ENCODE measurements at places on chromosomes 5 and 9.
A peak's percentile ranks its signal among the peaks of the same experiment; 100 is the strongest.

GRCh38 chr9:99294850-99295461, 72.9 kb downstream of the SEC61B start:
- DNase-seq = no peak

DNA sequence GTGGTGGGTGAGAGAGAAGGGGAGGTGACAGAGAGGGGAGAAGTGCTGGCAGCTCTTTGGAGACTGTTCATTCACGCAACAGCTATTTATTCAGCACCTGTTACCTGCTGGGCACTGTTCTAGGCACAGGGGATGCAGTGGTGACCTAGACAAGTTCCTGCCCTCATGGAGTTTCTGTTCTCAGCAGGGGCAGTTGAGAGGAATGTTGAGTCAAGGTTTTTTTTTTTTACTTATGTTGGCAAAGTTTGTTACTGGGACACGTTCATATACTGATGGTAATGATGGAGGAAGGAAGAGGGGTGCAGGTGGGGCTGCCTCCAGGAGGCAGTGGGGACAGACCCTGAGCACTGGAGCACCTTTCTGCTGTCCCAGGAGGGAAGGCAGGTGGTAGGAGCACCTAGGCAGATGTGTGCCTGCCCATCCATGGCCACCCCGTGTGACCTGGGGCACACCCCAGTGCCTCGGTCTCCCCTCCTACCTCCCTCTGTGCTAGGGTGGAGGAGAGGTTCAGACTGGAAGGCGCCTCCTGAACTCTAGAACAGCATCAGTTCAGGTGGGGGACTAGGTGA, 49.4 kb upstream of the SLC25A51 start:
- no peak for DNase-seq

- DNase-seq = no peak
Observed at GRCh38 chr9:89811886-89812450, 207.2 kb downstream of the GADD45G start.

GRCh38 chr5:15621094-15621493, 121.1 kb downstream of the FBXL7 start:
- no peak for DNase-seq

DNA sequence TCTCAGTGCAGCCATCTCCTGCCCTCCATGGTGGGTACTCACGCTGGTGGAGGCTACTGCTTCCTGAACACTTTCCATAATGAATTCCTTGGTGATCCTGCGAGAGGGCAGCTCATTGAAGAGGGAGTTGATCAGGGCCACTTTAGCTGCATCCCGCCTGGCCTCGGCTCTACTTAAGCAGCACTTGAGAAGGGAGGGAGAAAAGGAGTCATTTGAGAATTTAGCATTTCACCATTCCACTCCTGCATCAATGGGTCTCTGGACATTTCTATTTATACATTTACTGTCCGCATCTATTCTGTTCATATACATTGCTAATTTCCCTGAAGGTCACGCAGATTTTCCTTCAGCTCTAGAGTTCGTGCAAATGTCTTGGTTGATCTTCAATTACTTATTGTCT, 35.1 kb downstream of the LIX1 start:
- DNase-seq = no peak

GRCh38 chr5:73395256-73395655, 53.3 kb downstream of the FOXD1 start:
- DNase-seq = no peak

DNA sequence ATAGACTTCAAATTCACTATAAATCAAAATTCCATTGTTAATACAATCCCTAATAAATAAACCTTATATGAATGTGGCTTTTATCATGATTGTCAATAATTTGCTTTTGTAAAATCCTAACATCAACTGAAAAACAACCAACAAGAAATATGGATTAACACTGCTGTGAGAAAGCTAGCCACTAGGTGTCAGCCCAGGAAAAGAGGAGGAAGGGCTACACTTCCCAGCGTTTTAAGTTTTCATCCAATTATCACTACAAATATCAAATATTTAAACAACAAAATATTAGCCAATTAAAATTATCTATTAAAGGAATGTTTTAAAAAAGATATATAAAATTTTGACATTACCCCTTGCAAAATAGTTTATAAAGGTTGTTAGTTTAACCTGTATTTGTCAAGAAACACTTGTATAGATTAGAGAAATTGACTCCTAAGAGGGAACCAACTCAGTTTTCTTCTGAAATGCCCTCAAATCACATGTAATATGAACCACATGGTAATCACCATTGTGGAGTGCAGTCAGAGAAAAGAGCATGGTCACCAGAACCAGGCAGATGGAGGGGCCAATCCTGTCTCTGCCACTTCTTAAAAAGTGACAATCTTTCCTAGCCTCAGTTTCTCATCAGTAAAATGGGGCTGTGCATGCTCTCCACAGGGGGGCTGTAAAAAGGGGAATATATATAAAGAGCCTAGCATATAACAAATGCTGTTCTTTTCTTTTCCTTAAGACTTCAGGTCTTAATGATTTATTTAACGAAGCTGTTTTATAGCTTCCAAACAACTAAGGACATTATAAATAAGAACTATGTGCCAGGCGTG, 188.2 kb downstream of the CRB2 start:
- peak; percentile 33 for DNase-seq

DNA sequence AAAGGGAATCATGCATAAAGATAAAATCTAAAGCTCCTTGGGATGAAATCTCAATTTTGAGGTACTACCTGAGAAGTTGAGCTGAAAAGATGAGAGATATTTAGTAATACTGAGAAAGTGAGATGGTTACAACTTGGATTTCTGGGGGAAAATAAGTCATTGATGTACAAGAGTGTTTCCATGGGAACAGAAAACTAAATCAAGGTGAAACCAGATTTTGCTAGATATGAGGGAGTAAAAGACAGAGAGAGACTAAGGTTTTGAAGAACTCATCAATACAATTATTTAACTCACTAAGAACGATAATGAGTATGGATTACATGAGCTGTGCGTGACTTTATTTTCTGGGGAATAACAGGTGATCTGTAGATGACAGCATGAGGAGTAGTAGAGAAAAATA, 10.2 kb upstream of the ST8SIA4 start:
- no peak for DNase-seq

DNA sequence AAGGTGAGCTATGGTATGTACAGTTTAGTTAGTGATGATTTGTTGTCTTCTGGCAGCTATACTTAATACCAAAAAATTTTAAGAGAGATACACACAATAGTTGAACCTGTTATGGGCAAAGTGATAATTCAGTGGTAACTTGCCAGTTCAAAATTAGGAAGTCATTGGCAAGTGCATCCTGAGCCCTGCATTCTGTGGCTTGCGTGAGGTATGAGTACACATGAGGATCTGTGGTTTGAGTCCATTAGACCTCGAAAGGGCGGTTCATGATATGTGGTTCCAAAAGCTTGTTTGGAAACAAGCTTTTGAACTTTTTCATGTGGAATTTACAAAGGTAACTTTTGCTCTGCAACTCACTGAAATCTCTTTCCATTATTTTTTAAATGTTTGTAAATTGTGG, 47.0 kb downstream of the GPR21 start:
- DNase-seq = no peak

- DNase-seq = no peak
Observed at GRCh38 chr5:94690778-94691177, 72.3 kb downstream of the SLF1 start.

- DNase-seq = no peak
Observed at GRCh38 chr5:9339206-9339818, 206.6 kb downstream of the SEMA5A start.

DNA sequence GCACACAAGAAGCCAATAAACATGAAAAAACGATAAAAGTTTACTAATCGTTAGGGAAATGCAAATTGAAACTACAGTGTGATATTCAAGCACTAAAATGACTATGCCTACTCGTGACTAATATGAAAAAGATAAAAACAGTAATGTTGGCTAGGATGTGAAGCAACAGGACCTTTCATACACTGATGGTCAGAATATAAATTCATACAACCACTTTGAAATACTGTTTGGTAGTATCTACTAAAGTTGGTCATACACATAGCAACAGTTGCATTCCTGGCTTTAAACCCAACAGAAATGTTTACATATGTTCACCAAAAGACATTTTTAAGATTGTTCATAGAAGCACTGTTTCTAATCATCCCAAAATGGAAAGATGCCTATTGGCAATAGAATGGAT, 24.3 kb downstream of the FBXO38 start:
- no peak for DNase-seq

DNA sequence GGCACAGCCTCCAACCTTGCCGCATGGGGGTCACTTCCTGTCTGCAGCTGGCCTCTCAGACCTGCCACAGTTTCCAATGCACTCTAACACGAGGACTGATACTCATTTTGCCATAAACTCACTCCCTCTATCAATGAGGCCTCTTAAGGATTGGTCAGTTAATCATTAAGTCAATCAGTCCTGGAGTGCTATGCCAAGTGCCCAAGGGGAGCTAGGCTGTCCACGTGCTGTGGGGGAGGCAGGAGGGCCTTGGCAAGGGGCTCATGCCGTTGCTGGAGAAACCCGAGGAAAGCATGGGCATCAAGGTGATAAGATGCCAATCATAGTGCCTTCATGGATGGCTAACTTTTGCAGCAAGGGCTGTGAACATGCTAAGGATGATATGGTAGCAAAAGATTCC, 1.7 kb upstream of the ALDH1B1 start:
- no peak for DNase-seq

GRCh38 chr9:130287736-130288135, 22.2 kb downstream of the HMCN2 start:
- no peak for DNase-seq

DNA sequence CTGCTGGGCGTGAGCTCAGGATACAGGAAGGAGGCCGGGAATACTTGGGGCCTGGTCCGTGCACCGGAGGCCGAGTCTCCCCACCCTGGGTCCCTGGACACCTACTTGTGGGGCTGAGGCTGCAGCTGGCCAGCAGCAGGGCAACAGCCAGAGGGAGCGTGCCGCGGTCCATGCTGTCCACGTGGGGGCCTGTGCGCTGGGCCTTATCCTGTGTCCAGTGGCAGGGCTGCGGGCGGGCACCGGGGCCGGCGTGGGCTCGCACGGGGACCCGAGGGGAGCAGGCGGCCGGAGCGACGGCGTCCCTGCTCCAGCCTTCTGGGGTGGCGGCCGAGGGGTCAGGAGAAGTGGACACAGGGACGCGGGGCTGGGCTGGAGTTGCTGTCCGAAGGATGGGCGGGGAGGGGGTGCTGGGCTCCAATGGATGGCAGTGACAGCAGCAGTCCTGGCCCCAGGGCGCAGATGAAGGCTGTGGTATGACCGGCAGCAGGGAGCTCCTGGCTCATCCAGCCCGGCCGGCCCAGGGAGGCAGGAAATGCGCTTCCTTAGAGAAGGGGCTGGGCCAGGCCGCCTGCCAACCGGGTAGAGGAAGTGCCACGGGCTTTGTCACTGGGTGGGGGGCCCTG, at the start of gene ENG:
Gene ENG (minus strand): TSS at position 475 of the 623 bp plus-strand sequence. CDS start 303 bp downstream, at position 172.
- DNase-seq = peak; percentile 34

- DNase-seq = no peak
Observed at GRCh38 chr5:158758675-158759074, 341.0 kb downstream of the EBF1 start.

- DNase-seq = no peak
Observed at GRCh38 chr9:103731541-103731940, 362.6 kb upstream of the SMC2 start.

- no peak for DNase-seq
Observed at GRCh38 chr5:169964246-169964645, 16.0 kb downstream of the INSYN2B start.

DNA sequence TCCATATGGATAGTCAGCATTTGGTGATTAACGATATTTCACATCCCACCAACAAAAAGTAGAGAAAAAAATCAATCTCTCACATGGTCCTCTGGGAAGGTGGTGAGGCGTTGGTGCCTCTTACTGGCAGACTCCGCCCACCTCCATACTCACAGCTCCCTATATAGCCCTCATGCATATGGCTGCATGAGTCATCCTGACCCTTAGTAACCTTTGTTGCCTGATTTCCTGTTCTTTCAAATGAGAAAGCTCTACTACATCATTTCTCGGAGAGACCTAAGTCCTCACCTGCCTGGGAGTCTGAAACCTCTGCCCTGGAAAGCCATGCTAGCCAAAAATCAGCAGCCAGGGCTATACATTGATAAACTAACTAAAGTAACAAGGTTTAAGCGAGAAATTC, 33.3 kb upstream of the ABCA1 start:
- peak; percentile 62 for DNase-seq

GRCh38 chr5:7759951-7760580, 90.9 kb downstream of the CFAP90 start:
- no peak for DNase-seq

DNA sequence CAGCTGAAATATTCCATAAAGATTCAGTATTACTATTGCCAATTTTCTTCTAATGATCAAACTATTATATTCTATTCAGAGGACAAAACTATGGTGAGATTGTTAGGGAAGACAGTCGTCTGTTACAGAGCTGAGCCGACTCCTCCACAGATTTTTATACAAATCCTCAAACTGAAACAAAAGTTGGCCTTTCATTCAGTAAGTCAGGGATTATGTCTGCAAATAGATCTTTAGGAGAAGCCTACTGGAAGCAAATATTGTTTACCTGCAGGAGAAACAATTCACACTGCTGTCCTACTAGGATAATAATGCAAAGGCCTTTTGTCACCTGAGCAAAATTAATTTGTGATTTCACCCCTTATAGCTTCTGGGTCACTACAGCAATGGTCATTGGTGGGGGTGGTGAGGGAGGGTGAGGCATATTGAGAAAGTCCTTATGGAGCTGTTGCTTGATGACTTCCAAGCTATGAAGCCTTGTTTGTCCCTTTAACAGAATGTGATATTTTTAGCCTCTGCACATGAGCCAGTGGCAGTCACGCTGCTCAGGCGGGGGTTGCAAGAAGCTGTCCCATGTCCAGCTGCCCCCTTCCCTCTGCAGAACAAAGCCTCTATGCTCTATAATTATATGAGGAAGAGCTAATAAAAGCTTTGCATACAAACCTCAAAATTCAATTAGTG, 200.5 kb upstream of the KLF9 start:
- DNase-seq = no peak

GRCh38 chr5:118233606-118234005, 754.7 kb downstream of the DTWD2 start:
- DNase-seq = no peak

DNA sequence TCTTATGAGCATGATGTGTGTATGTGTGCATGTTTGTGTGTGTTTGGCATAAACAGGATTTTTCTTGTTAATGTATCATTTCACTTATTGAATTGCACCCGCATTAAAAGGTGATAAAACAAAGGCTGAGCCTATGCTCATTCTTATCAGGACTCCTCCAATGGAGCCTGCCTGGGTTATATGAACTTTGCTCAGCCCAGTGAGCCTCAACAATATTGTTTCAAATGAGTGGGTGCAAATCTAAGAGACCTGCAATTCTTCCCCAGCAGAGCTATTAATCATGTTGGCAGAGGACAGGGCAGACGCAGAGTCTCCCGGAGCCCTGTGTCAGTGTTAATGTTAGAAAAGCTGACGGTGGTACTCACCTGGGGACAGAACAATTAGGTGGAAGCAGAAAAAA, 71.6 kb downstream of the SH3RF2 start:
- no peak for DNase-seq
